ENCODE measurements at places on chromosomes 1 and 21.

- DNase-seq: no peak
Observed at GRCh38 chr21:46083791-46084561, 13.9 kb upstream of the COL6A2 start.

- no peak for DNase-seq
Observed at GRCh38 chr21:20999659-21000058, 1.4 kb downstream of the NCAM2 start.

GRCh38 chr1:81590171-81590570, 210.6 kb upstream of the ADGRL2 start:
- no peak for DNase-seq

DNA sequence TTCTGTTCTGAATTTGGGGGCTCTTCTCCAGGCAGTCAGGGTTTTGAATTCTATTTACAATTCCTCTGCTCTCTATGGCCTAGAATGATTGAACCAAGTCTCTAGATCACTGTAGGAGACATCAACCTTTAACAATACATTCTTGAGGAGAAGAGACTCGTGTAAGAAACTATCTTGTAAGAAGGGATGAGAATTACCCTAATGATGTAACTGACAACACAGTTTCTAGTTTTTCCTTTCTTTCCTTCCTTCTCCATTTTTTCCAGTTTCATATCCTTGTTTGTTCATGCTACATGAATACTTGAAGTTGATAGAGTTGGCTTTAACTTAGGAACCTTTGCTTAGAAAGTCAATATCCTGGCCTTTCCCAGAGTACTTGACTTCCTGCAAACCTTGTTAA, 1.3 kb upstream of the ATP1A1 start:
- no peak for DNase-seq

DNA sequence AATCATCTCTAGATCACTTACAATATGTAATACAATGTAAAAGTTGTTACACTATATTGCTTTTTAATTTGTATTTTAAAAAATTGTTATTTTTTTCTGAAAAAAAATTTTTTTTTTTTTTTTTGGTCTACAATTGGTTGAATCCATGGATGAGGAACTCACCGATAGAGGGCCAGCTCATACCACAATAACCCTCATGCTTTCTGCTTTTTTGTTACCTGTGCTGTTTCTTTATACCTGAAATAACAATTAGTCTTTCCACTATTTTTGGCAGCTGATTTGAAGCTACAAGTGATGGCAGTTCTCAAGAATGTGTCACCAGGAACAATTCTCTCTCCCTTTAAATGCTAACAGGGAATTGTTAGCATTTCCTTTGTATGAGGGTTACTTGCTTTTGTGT, 12.0 kb downstream of the SMG7 start:
- no peak for DNase-seq

DNA sequence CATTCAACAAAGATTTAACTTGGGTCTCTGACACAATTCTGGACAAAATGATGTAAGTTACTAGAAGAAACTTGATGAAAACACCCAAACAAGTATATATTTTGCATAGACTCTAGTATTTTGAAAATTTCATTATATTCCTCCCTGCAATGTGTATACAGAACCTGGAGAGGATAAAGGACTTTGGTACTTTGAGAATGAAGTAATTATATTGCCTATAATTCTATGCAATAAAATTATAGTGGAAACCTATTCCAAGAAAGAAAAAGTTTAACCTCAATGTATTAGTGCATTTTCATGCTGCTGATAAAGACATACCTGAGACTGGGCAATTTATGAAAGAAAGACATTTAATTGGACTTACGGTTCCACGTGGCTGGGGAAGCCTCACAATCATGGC, 1146.1 kb downstream of the KCNT2 start:
- no peak for DNase-seq

GRCh38 chr1:240004086-240004749, 87.5 kb upstream of the FMN2 start:
- no peak for DNase-seq

Data from mesothelial cell of epicardium (in vitro differentiated cells).